ENCODE measurements at places on chromosomes 7 and 10.

DNA sequence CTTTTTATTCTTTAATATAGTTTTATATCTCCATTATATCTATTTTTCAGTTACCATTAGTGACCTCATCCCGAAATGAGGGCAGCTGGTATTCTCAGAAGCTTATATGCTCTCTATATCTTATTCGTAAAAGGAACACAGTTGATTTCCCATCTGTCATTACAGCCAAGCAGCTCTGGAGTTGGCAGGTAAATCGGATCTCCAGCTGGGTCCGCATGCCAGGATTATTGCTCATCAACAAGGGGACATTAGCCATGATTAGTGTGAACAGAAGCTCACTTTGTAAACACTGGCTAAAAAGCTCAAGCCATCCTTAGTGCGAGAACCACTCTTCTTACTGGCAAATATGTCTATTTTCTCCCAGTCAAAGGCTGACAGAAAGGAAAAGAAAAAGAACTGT lies 180.3 kb downstream of the NPSR1 start:
- DNase-seq = no peak

- DNase-seq = no peak
Measured at GRCh38 chr7:107242267-107242666, 73.5 kb downstream of the HBP1 start.

GRCh38 chr10:114284346-114285071 lies 45.5 kb downstream of the VWA2 start:
- no peak for DNase-seq

- no peak for DNase-seq
Measured at GRCh38 chr7:68235937-68236336, 1239.3 kb downstream of the TYW1 start.

- peak; percentile 2 for DNase-seq
Measured at GRCh38 chr10:99329304-99329553, at the start of gene CNNM1. TSS of gene CNNM1 (plus strand) at chr10:99329356. CDS start at chr10:99329388, 32 bp downstream.

DNA sequence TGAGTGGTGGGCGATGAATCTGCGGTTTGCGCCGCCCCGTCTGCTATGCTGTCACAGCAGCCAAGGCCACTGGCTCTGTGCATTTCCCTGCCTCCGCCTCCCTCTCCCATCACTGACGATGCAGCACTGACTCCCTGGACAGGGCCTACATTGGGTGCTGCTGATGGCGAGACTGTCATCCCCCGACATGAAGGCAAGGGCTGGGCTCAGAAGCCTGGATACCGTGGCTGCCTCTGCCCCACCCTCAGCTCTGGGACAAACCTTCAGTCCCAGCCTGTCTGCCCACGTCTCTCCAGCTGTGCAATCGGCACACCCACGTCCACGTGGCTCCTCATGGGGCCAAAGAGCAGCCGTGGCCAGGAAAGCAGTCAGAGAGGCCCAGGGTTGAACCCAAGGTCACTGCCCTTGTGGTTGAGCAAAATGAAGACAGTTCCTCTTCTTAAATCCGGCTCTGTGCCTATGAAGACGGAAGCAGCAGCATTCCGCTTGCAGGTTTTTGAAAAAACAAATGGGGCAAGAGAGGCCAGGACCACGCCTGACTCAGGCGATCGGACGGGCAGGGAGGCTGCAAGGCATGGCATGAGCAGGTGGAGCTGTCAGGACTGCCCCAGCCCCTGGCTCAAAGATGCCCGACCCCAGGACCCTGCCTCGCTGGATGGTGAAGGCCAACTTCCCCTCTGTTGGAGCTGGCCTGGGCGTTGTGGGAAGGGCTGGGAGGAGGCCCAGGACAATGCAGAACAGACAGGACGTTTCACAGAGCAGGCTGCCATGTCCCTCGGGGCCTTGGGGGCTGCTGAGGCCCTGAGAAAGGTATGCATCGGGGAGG lies 517.5 kb downstream of the DNAJB6 start:
- no peak for DNase-seq

DNA sequence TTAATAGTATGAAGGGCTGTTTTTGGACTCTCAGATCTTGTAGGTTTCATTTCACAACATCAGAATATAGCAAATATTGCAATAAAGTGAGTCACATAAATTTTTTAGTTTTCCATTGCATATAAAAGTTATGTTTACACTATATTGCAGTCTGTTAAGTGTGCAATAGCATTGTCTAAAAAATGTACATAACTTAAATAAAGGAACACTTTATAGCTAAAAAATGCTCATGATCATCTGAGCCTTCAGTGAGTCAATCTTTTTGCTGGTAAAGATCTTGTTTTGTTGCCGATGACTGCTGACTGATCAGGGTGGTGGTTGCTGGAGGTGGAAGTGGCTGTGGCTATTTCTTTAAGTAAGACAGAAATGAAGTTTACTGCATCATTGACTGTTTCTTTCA lies 42.0 kb downstream of the ABCA13 start:
- DNase-seq = no peak

GRCh38 chr10:72665925-72666324 lies 26.0 kb upstream of the MCU start:
- DNase-seq = no peak

DNA sequence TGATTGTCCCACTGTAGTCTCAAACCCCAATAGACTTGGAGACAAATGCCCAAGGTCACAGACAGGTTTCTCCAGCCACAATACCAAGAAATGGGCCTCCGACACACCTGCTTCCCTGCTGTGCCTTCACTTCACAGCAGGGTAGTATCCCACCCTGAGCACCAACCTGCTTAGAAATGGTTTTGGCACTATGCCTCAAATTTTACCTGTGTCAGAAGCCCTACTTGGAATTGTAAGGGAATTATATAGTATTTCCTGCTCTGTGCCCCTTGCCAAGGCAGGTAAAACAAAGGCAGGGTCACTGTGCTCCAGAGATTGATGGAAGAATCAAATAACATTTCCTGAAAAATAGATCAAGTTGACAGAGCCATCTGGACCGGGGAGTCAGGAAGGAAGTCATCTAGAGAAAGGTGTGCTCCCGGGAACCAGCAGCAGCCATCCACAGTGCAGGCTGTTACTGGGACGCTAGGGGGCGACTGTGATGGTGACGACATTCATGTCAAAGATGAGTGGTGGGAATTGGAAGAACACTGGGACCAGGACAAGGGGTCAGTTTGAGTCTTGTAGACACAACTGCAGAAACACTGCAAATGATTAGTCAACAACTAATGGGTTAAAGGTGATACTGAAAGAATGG lies 117.8 kb upstream of the AKR1E2 start:
- DNase-seq = no peak

GRCh38 chr10:115854740-115855435 lies 418.1 kb downstream of the GFRA1 start:
- DNase-seq = no peak

- DNase-seq = no peak
Measured at GRCh38 chr7:122055073-122055472, 89.0 kb downstream of the AASS start.

DNA sequence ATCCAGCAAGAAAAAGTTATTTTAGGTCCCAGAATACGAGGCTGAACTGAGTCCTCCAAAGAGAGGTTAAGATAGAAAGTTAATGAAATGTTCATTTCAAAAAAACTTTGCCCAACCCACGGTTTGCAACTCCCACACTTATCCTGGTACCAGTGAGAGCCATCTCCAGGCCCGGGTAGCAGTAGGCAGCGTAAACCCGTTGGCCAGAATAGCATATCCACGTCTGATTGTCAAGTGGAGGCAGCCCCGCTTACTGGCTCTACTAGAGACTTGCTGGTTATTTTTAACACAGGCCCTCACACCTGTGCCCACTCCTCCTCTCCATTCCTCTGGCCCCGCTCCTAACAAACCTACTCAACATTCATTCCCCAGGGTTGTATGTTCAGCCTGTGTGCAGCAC lies 109.7 kb downstream of the HIP1 start:
- no peak for DNase-seq

DNA sequence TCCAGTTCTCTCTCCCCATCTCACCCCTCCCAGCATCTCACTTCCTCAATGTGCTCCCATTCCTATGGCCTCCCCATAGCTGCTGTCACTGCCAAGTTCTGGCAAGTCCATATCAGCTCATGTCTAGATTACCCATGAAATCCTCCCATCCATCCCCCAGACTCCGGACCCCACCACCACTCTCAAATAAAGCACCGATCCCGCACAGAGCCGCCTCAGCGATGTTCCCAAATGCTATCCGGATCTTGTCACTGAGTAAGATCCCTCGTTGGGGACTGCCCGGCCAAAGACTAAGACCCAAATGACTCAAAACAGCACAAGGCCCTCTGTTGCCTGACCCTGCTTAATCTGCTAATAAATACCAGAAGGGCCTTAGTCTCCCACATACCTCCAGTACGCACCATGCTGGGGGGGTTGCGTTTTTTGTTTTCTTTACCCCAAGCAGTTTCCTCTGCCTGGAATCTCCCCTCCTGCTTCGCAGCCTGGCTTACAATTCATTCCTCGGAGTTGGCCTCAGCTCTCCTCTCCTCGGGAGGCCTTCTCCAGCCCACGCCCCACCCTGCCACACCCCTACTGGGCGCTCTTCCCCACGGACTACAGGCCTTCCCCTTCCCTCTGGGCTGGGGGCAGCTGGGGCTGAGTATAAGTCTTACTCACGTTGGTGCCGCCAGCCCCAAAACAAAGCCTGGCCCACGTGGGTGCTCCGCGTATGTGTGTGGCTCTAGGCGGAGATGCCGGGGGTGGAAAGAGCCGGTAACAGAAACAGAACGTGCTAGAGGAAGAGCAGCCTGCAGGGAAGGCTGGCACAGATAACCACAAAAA lies 1.8 kb upstream of the DUSP5 start:
- no peak for DNase-seq

DNA sequence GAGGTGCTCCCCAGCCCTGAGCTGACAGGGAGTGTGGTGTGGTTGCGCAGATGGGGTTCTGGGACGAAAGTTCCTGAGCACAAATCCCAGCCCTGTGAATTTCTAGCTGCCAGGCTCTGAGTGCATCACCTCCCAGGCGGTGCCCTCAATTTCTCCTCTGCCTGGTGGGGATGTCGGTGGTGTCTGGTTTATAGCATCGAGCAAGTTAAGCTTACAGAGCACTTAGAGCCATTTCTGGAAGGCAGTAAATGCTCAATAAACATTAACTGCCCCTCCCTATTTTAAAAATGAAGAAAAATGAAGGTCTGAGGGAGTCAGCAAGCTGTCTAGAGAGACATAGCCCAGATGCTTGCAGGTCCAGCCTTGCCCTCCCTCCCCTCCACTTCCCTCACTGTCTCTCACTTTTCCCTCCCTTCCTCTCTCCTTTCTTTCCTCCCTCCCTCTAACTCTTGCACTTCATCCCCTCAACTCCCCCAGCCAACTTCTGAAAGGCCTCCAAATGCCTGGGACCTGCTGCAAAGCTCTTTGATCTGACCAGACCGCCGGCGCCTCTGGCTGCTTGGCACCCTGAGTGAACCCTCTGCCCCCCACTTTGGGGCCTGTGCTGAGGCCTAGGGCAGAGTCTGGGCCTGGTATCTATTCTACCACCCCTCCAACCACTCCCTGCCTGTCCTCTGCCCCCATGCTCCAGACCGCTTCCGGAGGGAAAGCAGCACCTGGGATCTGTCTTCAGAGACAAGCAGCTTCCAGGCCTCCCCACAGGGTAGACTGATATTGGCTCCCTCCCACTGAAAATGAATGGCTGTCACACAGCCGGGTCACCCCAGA lies 438.3 kb downstream of the RPS24 start:
- DNase-seq = no peak

- DNase-seq = no peak
Measured at GRCh38 chr10:23630885-23631284, 192.0 kb downstream of the OTUD1 start.

DNA sequence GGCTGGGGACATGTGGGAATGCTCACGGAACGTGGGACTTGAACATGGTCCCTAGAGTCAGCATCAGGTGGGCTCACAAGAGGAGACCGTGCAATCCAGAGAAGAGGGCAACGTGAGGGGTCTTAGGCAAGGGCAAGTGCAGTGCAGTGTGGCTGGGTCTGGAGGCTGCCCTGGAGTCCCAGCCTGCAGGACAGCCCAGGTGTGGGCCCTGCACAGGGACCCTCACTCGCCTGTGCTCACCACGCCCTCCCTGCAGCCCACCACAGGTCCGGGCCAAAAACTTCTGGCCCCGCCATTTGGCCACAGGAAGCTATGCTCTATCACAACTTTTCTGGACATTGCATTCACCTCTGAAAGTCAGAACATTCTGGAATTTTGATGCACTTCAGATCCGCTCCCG lies 133.5 kb downstream of the PAXIP1 start:
- DNase-seq = no peak

- DNase-seq = no peak
Measured at GRCh38 chr7:4138866-4139265, 543.2 kb upstream of the FOXK1 start.

GRCh38 chr7:141208539-141208938 lies 134.7 kb downstream of the TMEM178B start:
- no peak for DNase-seq

GRCh38 chr10:12051241-12051640 lies 8.6 kb upstream of the UPF2 start:
- DNase-seq = no peak

DNA sequence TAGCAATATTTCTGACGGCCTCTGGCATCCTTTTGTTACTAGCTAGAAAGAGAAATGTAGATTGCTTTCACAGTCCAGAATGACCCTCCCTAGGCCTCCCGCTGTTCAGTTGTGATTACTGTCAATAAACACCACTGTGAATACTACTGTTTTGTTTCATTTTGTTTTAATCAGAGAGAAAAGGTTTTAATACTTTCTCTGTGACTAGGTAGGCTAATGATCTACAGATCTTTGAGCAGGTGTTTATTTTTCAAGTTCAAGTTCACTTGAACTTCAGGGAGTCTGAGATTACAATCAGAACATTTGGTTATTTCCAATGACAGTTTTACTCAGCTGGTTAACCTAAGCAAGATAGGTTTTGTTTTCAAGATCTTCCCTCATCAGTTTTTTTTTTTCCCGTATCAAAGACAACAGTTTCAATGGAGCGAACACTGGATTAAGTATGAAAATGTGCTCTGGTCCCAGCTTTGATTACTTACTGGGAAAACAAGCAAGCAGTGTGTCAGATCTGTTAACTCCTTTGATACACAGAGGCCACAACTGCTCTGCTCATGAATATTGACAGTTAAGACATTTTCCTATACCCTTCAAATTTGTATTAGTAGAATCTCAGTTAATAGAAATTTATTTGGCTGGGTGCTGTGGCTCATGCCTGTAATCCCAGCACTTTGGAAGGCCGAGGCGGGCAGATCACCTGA lies 34.8 kb downstream of the VKORC1L1 start:
- DNase-seq = no peak

GRCh38 chr7:35480806-35481205 lies 214.1 kb downstream of the HERPUD2 start:
- DNase-seq = no peak

- no peak for DNase-seq
Measured at GRCh38 chr10:83612050-83612449, 527.3 kb upstream of the GHITM start.
